D721Med (cell line): ENCODE measurements at places on chromosomes 1 and 21.

DNA sequence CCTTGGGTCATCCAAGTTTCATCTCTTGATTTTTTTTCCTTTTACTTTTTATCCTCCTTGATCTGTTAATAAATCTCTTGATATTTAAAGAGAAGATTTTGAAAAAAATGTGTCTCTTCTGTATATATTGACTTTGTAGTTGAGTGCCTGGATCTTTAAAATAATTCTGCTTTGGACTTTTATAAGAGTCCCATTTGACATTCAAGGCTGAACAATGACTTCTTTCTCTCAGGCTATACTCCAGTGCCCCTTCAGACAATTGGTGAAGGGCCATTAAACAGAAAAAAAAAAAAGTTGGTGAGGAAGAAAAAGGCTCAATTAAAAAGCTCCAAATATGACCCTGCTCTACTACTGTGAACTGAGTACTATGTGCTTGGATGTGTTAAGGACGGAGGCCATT lies 40.9 kb upstream of the CITED4 start:
- DNase-seq = no peak

DNA sequence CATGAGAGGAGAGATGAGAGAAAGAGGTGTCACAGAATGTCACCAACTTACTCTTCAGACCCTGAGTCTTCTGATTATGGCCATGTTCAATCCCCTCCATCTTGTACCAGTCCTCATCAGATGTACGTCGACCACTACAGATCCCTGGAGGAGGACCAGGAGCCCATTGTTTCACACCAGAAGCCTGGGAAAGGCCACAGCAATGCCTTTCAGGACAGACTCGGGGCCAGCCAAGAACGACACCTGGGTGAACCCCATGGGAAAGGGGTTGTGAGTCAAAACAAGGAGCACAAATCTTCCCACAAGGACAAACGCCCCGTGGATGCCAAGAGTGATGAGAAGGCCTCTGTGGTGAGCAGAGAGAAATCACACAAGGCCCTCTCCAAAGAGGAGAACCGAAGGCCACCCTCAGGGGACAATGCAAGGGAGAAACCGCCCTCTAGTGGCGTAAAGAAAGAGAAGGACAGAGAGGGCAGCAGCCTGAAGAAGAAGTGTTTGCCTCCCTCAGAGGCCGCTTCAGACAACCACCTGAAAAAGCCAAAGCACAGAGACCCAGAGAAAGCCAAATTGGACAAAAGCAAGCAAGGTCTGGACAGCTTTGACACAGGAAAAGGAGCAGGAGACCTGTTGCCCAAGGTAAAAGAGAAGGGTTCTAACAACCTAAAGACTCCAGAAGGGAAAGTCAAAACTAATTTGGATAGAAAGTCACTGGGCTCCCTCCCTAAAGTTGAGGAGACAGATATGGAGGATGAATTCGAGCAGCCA lies 8.0 kb downstream of the ELOA start:
- no peak for DNase-seq

- DNase-seq = no peak
Observed at GRCh38 chr1:221972276-221973235, 230.7 kb upstream of the DUSP10 start.

- no peak for DNase-seq
Observed at GRCh38 chr1:14666962-14667650, 68.6 kb downstream of the KAZN start.

- no peak for DNase-seq
Observed at GRCh38 chr1:3398396-3399140, 55.9 kb upstream of the ARHGEF16 start.

- no peak for DNase-seq
Observed at GRCh38 chr1:194280463-194280862, 1094.0 kb upstream of the B3GALT2 start.

GRCh38 chr1:92816732-92817131 lies 15.1 kb upstream of the RPL5 start:
- DNase-seq = no peak

- no peak for DNase-seq
Observed at GRCh38 chr1:110091381-110091780, 20.9 kb upstream of the UBL4B start.

- no peak for DNase-seq
Observed at GRCh38 chr1:41313661-41314131, 47.5 kb upstream of the FOXO6 start.

DNA sequence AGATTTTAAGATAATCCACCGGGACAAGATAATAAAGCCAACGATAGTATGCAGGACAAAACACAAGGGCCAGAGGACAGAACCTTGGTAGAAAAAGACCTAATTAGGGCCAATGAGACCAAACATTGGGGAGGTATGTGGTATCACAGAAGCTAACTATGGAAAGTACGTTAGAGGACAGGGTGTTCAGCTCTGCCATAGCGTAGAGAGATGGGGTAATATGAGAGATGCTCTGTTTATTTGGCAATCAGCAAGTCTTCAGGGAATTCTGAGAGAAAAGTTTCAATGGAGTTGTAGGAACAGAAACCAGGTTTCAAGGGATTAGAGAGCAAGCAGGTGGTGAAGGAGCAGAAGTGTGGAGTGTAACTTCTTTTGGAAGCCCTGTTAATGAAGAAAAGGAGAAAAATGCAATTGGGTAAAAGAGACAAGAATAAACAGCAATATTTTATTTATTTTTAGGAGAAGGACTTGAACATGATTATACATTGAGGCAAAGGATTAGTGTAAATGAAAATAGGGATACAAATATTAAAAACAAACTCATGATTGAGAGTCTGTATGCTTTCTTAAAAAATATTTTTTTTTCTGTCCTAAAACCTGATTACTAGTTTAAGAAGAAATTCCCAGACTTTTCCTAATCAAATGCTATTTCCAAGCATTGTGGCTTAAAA lies 24.0 kb downstream of the EEIG2 start:
- no peak for DNase-seq

GRCh38 chr1:168422203-168422847 lies 121.5 kb downstream of the XCL2 start:
- no peak for DNase-seq

GRCh38 chr1:40895601-40896000 lies 33.4 kb upstream of the CITED4 start:
- no peak for DNase-seq

- no peak for DNase-seq
Observed at GRCh38 chr1:11126569-11126968, 26.9 kb upstream of the EXOSC10 start.

DNA sequence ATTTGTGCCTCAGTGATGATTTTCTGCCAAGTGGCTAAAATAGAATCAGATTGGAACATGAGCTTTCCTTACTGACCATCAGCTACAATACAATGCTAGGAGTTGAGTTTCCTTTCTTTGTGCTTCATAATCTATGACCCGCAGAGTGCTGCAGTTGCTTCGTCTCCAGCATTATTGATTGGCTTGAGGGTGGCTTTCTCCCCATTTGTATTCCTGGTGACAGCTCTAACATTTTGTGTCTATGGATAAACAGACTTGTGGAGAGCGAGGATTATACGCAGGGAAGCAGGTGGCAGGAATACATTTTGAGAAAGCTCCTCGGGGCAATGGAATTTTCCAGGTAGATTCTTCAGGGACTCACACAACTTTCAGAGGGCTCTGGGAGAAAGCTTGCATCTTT lies 223.2 kb downstream of the HHAT start:
- DNase-seq = no peak

GRCh38 chr1:214050513-214051401 lies 63.0 kb downstream of the PROX1 start:
- no peak for DNase-seq

- DNase-seq = no peak
Observed at GRCh38 chr1:19517017-19517416, 31.7 kb upstream of the CAPZB start.

GRCh38 chr21:39724944-39725343 lies 20.0 kb upstream of the IGSF5 start:
- no peak for DNase-seq
